Muscle of leg (tissue), 16 donors: ENCODE measurements at places on chromosomes 1 and 21. TPM values are rescaled to one million over a fixed set of nuclear protein-coding genes. Genes with fewer than 3 reads are reported as not detected.
A peak's percentile ranks its signal among the peaks of the same experiment; 100 is the strongest.

The CELA3B gene
- total RNA-seq, result not detected

The TIE1 gene
- 32.7 TPM for total RNA-seq

The PLPPR5 gene
- total RNA-seq, result 1.5 TPM

The MCOLN2 gene
- 0.18 TPM for total RNA-seq

The DNASE2B gene
- total RNA-seq, result 0.09 TPM

- DNase-seq, result no peak
These were observed 23.6 kb upstream of the DNM3 start for GRCh38 chr1:171817511-171818265.

DNA sequence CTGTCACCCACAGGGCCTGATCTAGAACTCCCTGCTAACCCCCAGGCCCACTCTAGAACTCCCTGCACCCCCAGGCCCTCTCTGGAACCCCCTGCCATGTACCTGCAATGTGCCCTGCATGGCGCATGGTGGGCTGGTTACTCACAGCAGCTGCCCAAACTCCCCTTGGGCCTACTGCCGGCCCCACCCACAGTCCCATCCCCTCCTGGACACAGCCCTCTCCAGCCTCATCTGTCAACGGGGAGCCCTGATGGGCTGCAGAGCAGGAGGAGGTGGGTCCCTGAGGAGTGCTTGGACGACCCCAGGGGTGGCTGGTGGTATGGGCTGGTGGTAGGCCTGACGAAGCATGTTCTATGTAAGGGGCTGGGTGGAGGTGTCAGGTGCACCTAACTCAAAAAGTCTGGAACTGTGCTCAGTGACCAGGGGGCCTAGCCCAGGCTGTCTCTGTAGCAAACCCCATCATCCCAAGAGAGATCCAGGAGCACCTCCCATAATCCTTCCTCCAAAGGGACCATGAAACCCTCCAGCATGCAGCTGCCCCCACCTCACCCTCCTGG lies 19.0 kb upstream of the PRSS38 start:
- no peak for DNase-seq

DNA sequence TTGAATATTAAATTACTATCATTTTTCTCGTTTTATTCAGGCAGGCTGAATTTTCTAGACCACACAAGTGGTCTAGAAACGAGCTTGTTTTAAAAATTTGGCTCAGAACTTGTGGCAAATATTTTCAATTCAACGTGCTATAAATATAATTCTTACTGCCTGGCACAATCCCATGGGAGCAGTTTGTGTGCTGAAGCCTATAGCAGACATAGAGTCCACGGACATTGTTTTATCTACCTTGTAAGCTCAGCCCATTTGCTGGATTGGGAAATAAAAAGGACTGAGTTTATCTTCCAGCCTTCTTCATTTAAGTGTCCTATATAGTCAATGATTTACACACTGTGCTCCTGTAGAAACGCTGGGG lies 103.4 kb downstream of the ZBTB18 start:
- no peak for DNase-seq

- DNase-seq, result peak; percentile 42
These were observed 130.4 kb downstream of the RERE start for GRCh38 chr1:8687039-8687438.

- no peak for DNase-seq
These were observed 300.0 kb downstream of the RRAGC start for GRCh38 chr1:38559446-38560165.

GRCh38 chr1:176102768-176103350 lies 104.2 kb downstream of the COP1 start:
- DNase-seq, result no peak

DNA sequence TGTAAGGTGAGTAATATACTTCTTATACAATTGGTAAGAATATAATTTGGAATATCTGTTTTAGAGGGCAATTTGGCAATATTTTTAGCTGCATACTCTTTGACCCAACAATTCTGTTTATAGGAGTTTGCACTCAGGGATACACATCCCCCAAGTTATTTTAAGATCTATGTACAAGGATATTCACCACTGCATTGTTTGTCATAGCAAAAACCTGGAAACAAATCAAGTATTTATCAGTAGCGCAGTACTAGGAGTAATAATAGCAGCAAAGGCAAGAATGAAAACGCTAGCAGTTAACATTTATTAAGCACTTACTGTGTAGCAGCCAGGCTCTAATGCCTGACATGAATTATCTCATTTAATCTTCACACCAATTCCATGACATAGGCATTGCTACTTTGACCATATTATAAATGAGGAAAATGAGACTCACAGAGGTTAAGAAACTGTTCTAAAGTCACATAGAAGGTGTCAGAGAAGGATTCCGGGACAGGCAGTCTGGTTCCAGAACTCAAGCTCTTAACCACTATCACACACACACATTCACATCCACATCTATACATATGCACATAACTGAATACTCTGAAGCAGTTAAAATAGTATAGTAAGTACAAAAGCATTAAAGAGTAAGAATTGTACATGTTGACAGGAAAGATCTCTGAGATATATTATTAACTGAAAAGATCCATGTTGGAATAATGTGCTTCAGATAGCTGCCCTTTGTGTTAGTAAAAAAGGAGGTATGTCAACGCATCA lies 30.6 kb downstream of the PHC2 start:
- DNase-seq, result no peak

GRCh38 chr1:66253330-66253921 lies 280.5 kb upstream of the SGIP1 start:
- DNase-seq, result peak; percentile 84

DNA sequence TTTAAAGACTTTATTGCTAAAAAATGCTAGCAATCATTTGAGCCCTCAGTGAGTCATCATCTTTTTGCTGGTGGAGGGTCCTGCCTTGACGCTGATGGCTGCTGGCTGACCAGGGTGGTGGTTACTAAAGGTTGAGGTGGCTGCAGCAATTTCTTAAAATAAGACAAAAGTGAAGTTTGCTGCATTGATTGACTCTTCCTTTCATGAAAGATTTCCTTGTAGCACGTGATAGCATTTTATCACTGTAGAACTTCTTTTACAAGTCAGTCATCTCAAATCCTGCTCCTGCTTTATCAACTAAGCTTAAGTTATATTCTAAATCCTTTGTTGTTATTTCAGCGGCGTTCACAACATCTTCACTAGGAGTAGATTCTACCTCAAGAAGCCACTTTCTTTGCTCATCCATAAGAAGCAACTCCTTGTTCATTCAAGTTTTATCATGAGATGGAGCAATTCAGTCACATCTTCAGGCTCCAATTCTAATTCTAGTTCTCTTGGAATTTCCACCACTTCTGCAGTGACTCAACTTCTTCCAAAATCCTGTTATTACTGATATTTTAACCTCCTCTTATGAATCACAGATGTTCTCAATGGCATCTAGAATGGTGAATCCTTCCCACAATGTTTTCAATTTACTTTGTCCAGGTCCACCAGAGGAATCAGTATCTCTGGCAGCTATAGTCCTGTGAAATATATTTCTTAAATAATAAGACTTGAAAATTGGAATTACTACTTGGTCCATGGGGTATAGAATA lies 17.6 kb upstream of the RGS1 start:
- DNase-seq, result no peak

DNA sequence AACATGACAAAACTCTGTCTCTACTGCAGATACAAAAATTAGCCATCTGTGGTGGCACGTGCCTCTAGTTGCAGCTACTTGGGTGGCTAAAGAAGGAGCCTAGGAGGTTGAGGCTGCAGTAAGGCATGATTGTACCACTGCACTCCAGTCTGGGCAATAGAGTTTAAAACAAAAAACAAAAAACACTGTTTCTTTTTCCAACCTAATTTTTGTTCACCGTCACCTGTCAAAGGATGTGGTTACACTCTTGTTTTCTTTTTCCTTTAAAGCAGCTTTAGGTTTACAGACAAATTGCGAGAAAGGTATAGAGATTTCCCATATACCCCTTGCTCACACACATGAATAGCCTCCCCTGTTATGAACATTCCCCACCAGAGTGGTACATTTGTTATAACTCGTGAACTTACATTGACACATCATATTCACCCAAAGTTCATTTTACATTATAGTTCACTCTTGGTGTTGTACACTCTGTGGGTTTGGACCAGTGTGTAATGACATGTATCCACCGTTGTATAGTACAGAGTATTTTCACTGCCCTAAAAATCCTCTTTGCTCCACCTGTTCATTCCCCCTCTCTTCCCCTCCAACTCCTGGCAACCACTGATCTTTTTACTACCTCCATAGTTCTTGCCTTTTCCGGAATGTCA lies 26.2 kb downstream of the SMG7 start:
- DNase-seq, result no peak

- no peak for DNase-seq
These were observed 120.4 kb upstream of the FGGY start for GRCh38 chr1:59176471-59176870.

DNA sequence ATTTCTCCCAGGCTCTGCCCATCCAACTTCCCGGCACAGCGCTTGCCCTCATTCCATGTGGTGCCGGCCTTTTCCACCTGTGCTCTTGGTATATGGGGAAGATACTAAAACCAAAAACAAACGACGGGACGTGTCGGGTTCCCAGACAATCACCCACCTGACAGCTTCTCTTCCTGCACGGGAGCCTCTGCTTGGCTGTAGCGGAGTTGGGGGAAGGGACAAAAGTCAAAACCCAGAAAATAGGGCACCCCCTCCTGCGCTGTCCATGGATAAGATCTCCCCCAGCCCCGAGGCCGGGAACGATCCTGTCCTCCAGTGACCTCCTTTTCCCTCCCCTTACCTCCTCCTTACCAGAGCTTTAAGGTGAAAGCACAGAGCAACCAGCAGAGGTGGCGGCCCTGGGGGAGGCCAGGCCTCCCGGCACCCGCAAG lies 640 bp downstream of the JTB start:
- DNase-seq, result no peak

GRCh38 chr21:44941567-44941966 lies 1.7 kb downstream of the SLX9 start:
- DNase-seq, result no peak

DNA sequence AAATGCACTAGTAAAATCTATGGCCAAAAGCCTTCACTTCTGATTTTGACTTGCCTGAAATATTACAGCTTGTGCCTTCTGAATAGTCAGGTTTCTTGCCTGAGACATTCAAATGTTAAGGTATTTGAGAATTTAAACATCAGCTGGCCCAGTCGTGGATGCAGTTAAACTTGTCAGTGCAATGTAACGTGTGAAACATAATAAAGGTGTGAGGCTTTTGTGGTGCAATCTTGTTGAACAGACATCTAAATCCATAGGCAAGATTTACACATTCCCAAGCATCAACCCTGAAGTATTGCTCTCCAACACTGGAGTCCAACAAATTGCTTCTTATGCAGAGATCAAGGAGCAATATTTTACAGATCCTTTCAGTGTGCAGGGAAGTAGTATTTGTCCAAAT lies 4.4 kb downstream of the CCN1 start:
- peak; percentile 30 for DNase-seq

- no peak for DNase-seq
These were observed 2.7 kb downstream of the RAB29 start for GRCh38 chr1:205772607-205773032.

DNA sequence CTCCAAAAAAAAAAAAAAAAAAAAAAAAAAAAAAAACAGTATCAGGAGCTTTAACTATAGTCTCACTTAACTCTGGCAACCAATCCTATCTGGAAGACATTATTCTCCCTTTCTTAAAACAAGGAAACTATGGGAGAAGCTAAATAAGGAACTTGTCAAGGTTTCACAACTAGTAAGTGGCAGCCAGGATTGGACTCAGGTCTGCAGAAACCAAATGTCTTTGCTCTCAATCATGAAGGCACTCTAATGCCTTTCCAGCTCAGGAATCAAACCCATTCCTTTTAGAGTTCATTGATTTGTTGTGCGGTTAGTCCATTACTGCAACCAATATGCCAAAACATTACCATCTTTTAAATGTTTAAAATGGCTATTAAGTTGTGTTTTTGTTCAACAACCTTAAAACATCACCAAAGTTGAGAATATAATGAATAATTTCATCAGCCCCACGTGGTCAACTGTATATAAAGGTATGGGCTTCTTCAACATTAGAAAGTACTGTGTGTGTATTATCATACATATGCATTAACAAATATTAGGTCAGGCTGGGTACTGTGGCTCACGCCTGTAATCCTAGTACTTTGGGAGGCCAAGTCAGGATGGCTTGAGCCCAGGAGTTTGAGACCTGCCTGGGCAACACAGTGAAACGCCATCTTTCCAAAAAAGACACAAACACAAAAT lies 1.5 kb downstream of the EPRS1 start:
- DNase-seq, result peak; percentile 18

DNA sequence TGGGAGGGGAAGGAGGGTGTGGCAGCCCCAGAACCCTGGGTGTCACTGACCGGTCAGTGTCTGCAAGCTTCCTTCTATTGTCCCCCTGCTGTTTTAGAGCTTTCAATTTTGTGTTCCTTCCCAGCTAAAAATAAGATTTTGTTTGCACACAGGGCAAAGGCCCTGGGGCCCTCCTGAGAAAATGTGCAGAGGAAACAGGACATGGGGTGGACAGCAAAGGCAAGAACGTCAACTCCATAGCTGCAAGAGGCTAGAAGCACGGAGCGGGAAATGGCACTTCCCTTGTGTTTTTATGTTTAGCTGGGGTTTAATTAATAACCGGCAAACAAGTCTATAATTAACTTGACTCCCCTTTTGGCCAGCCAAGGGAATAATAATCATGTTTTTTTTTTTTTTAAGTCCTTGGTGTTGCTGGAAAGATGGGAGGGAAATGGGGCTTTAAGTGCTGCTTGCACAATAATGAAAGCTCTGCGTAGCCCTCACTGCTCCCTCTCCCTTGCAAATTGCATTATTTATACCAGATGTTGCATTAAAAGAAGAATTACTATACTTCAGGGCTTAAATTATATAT lies 261.4 kb upstream of the USP24 start:
- DNase-seq, result peak; percentile 70

- no peak for DNase-seq
These were observed 40.6 kb downstream of the SCP2 start for GRCh38 chr1:52967666-52968065.

DNA sequence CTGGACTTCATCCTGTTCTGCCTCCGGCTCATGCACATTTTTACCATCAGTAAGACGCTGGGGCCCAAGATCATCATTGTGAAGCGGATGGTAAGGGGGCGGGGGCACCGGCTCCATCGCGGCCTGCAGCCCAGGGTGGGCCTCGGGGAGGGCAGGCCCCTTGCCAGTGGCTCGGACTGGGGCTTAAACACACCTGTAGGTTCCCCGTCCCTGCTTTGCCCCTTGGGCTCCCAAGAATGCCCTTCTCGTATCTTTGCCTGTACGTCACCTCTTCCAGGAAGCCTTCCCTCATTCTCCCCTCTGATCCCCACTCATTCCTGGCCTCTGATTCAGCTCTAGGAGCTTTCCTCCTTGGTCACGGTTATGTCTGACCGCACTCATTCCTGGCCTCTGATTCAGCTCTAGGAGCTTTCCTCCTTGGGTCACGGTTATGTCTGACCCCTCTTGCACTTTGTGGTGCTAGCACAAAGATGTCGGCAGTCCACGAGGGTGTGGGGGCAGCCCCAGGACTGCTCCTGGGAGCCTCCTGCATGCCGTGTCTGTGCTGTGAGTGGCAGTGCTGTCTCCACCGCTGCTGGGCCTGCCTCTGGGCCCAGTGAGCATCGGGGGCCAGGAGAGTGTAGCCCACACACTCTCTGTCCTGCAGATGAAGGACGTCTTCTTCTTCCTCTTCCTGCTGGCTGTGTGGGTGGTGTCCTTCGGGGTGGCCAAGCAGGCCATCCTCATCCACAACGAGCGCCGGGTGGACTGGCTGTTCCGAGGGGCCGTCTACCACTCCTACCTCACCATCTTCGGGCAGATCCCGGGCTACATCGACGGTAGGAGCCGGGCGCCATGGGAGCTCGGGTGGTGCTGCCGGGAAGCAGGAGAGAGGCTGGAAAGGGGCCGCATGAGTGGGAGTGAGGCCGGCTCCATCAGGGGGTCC lies 49.1 kb upstream of the LRRC3 start:
- DNase-seq, result no peak

GRCh38 chr1:44643721-44644334 lies 30.5 kb downstream of the TMEM53 start:
- peak; percentile 55 for DNase-seq

GRCh38 chr1:156927215-156928042 lies 7.0 kb downstream of the LRRC71 start:
- peak; percentile 73 for DNase-seq
